Stimulated activated CD4-positive, alpha-beta T cell treated with anti-CD3 and anti-CD28 coated beads, Interleukin-1b, Interleukin-23, amount 100 ng/mL, for 24 hours (primary cell): ENCODE measurements at places on chromosomes 2 and 18.

- DNase-seq = no peak
Measured at GRCh38 chr2:141710589-141711239, 420.1 kb downstream of the LRP1B start.

DNA sequence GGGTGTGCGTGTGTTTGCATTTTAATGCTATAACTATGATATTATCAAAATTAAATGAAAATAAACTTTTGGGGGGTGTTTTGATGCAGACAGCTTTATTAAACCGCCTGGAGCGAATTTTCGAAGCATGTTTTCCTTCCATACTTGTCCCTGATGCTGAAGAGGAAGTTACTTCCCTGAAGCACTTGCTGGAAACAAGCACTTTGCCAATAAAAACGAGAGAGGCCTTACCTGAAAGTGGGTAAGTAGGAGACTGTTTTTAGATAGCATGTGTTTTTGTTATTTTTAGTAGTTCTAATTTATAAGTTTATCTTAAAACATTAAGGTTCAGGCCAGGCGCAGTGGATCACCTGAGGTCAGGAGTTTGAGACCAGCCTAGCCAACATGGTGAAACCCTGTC lies 43.3 kb downstream of the AFTPH start:
- DNase-seq = no peak

GRCh38 chr2:99336804-99337112 lies 431 bp upstream of the EIF5B start:
- no peak for DNase-seq

DNA sequence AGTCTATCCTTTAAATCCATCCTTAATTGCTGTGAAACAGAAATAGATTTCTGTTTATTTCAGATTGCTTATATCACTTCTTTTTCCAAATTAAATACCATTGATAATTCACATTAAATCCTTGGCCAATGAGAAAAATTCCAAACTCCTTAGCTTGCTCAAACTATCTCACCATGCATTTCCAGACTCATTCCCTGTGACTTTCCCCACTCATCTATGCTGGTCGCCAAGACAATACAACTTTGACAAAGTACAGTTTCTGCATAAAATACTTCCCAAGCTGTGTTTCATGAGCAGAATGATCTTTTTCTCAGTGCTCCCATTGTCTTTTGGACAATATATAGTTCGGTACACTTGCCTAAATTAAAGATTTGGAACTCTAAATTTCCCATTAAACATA lies 575.6 kb downstream of the CPS1 start:
- no peak for DNase-seq

- DNase-seq = no peak
Measured at GRCh38 chr2:52857722-52858121, 909.9 kb upstream of the CHAC2 start.
